Activated B cell treated with CpG ODN at 0.5 μM for 24 hours (primary cell): ENCODE measurements at places on chromosomes 2 and 18.

DNA sequence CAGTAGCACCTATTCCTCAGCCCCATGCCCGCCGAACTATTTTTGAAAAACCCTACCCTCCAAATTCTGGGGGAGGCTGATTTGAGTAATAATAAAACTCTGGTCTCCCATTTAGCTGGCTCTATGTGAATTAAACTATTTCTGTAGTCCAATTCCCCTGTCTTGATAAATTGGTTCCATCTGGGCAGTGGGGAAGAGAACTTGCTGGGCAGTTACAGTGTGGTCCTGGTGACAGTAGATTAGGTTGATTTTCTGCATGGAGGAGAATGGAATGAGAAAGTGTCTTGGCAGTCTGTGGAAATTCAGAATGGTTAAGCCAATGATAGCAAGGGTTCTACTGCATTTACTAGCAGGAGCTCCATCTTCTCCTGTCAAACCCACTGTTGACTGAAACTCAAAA lies 95.0 kb downstream of the SPP2 start:
- DNase-seq, result no peak

- no peak for DNase-seq
Observed at GRCh38 chr2:8159211-8159965, 522.5 kb upstream of the ID2 start.

DNA sequence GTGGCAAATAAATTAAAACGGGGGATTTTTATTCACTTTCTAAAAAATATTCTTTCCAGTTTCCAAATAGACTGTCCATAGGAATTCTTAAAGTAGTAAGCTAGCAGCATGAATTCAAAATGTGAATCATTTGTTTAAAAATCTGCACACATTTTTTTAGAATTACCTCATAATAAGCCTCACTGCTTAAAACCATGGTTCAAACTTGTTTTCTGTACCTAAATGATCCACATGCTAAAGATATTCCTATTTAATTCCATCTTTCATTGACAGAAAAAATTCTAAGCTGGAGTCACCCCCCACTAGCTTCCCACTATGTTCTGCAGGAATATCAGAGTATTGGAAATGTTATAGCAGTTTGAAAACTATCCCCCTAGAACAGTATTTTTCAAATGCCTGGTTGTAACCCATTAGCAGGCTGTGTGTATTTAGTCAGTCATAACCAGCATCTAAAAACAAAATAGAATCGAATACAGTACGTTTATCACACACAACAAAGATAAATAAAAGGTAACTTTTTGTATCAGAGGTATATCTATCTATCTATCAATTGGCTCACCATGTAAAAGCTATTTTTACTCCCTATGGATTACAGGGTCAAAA lies 11.2 kb upstream of the IKZF2 start:
- no peak for DNase-seq

- DNase-seq, result no peak
Observed at GRCh38 chr2:104939570-104940217, 85.8 kb downstream of the POU3F3 start.

DNA sequence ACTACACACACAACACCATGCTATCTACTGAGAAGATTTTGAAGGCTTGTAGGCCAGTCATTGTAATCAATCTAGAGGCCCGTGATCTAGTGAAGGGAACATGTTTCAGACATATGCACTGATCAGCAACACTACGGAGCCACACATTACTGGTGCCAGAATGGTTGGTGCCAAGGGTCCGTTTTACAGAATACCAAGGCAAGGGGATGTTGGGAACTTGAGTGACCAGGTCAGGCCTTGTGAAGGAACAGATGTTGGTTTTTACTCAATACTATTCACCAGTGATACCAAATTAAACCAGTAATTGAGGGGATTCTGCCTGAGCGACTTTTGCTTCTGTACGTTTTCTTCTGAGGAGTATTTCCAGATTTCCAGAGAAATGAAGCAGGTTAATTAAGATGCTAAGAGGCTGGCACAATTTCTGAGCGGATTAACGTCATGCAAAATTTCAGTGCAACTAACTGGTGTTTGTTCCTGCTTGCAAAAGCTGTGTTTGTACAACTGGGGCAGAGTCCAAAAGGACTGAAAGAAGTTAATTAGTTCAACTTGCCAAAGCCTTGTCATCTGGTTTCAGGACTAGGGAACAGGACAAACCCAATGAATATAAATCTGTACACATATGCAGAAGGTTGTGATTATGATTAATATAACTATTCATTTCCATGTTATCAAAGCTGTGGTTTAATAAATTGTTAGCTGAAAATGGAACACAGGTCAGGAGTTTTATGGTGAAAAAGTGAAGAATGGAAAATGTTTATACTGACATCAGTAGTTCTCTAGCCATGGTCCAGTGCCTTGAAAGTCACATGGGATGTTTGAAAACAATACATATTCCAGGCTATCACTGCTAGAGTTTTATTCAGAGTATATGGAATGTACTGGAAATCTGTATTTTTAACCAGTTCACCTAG lies 432.1 kb upstream of the DCC start:
- DNase-seq, result no peak

- no peak for DNase-seq
Observed at GRCh38 chr2:136119717-136120675, 2.0 kb upstream of the CXCR4 start.

DNA sequence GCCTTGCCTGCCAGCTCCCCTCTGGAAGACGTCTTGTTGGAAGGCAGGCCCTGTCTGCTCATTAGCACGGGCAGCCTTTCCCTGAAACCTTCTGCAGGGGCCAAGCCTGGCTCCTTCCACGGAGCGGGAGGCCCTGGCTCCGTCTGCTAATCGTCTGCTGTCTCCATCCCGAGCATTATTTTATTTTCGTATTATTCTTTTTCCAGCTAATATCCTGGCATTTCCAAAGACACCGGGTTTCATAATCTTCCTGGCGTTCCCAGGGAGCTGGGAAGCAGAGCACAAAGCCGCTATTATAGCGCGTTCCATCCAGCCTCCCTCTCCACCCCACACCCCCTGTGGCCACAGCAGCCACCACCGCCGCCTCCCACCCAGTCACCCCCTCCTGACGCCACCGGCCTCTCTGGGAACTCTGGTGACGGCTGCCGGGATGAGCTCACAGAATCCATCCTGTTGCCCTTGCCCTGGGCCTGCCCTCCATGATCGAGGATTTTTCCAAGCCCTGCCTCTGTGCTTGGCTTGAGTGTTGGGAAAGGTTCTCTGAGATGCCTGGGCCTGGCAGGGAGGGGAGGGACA lies 125.5 kb downstream of the DYSF start:
- no peak for DNase-seq

DNA sequence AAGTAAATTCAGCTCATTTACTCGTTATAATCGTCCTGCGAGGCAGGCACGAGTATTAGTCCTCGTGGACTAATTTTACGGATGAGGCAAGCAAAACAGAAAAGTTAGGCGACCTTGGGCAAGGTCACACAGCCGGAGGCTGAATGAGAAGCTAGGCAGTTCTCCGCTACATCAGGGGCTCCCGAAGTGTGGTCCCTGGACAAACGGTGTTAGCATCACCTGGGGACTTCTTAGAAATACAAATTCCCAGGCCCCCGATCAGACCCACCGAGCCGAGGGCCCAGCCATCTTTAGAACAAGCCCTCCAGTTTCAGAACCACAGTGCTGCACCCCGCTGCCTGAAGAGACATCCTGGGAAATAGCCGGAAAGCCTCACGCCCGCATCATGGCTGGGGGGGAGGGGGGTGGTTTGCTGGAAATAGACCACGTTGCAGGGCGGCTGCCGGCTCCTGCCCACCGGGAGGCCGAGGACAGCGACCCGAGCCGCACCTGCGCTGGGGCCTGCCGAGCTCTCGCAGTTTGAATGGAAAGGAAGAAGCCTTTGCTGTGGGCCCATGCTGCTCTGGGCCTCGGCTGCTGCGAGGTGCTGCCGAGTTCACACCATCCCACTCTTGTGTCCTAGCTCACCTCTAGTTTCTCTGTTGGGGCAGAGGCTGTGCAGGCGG lies 72.2 kb downstream of the TFCP2L1 start:
- no peak for DNase-seq

DNA sequence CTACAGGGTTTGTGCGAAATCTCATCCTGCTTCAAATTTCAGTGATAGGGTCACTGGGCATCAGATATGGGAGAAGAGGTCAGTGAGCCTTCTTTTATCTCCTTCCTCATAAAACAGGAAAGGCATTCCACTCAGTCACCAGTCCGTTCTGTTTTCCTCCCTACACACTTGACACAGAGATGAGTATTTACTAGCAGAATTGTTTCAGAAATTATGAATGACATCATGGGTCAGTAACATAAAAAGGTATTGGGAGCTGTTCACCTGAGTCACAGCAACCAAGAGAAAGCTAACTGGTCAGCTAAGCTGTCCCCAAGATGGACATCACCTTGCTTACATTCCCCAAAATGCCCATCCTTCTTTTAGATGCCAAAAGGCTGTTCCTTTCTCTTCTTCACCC lies 96.3 kb downstream of the ACVR1 start:
- DNase-seq, result no peak

GRCh38 chr2:98121149-98121548 lies 34.2 kb downstream of the VWA3B start:
- DNase-seq, result no peak

GRCh38 chr2:186460465-186460864 lies 25.6 kb upstream of the ZC3H15 start:
- no peak for DNase-seq

DNA sequence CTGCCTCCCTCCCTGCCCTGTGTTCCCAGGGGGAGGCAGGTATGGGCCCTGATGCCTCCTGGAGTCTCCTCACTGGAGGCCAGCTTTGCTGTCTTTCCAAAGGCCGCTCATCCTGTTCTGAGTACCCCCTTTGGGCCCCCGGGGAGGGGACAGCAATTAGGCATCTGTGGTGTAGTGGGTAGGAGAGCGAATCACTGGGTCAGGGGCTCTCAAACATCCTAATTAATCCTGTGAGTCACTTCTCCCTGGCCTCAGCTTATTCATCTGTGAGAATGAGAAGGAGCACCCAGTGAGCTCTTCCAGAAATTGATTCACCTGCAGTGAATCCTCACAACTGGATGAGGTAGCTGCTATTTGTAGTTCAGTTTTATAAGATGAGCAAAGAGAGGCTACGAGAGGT lies 16.4 kb downstream of the TET3 start:
- DNase-seq, result no peak

GRCh38 chr18:845152-845819 lies 33.2 kb upstream of the YES1 start:
- DNase-seq, result no peak

DNA sequence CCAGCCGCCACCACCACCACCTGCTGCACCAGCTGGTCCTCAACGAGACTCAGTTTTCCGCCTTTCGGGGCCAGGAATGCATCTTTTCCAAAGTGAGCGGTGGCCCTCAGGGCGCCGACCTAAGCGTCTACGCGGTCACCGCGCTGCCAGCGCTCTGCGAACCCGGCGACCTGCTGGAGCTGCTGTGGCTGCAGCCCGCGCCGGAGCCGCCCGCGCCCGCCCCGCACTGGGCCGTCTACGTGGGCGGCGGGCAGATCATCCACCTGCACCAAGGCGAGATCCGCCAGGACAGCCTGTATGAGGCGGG lies 1.6 kb downstream of the LRATD1 start:
- DNase-seq, result no peak

- no peak for DNase-seq
Observed at GRCh38 chr2:81894451-81894990, 1590.0 kb upstream of the LRRTM1 start.

GRCh38 chr2:11865378-11865777 lies 118.9 kb downstream of the LPIN1 start:
- DNase-seq, result no peak

- DNase-seq, result no peak
Observed at GRCh38 chr2:170714381-170715061, 616 bp upstream of the SP5 start.

- DNase-seq, result no peak
Observed at GRCh38 chr2:241859017-241859435, 332 bp upstream of the PDCD1 start.

DNA sequence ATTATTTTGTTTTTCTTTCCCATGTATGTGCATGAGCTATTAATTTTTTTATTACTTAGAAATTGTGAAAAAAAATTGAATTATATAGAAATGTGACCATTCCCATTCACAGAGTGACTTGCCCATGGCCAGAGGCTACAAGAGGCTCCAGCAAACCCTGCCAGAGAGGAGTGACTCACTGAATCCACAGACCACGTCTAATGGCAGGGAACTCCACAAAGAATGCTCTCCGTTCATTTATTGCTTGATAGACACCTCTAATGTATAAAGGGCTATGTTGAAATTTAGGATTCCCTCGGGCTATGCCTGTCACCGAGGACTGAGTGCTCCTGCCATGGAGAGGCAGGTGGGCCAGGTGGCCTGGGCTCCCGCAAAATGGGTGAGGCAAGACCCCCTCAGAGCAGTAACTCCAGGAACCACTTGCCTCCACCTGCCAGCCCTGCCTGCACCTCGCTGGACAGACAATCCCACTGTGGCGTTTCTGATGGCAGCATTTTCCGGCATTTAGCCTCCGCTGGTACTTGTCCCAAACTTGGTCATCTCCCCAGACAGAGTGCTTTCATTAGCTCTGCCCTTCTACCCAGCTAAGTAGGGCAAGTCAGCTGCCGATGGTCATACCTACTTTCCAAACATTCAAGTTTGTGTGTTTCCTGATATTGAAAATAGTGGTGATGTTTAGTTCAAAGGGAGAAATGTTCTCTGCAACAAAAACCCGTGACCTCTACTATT lies 200.3 kb downstream of the PRKCE start:
- no peak for DNase-seq

- no peak for DNase-seq
Observed at GRCh38 chr2:6301426-6301825, 564.3 kb downstream of the CMPK2 start.

- no peak for DNase-seq
Observed at GRCh38 chr2:60278906-60279305, 274.5 kb downstream of the BCL11A start.

GRCh38 chr2:97761192-97761591 lies 47.8 kb downstream of the ZAP70 start:
- DNase-seq, result no peak

- no peak for DNase-seq
Observed at GRCh38 chr18:66316701-66317100, 287.2 kb downstream of the CDH19 start.

DNA sequence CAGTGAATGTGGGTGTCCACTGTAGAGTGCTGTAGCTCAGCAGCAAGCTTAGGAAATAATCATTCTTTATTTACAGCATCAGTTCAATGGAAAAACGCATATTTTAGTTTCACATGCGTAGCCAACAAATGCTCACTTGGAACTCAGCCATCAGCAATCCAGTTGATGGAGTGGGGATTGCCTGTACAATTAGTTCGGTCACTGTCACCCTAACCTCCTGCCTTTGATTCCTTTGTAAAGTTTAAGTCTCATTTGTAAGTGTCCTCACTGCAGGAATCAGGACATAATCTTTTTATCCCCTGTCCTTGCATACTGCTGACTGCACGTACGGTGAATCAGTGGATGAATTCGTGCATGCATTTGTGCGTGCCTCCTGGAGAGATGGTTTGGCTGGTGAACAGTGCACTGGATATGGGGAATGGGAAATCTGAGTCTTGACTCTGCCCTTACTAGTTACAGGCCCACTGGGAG lies 55.9 kb downstream of the RAB31 start:
- DNase-seq, result no peak

- DNase-seq, result no peak
Observed at GRCh38 chr18:71223486-71223885, 934.6 kb downstream of the SOCS6 start.
